Brain microvascular endothelial cell (primary cell): ENCODE measurements at places on chromosomes 7 and 10.

- no peak for DNase-seq
Measured at GRCh38 chr7:137909042-137909441, 62.3 kb upstream of the DGKI start.

GRCh38 chr10:77892021-77892739, 34.4 kb downstream of the DLG5 start:
- DNase-seq, result no peak

GRCh38 chr10:93913706-93914105, 19.9 kb downstream of the SLC35G1 start:
- DNase-seq, result no peak

- no peak for DNase-seq
Measured at GRCh38 chr10:96374639-96374984, 15.8 kb upstream of the OPALIN start.

- DNase-seq, result no peak
Measured at GRCh38 chr7:42611289-42611928, 300.5 kb downstream of the C7orf25 start.

- no peak for DNase-seq
Measured at GRCh38 chr7:131066635-131067034, 261.0 kb upstream of the MKLN1 start.

GRCh38 chr10:117217196-117217761, 20.0 kb downstream of the KCNK18 start:
- DNase-seq, result no peak

GRCh38 chr7:116236020-116236630, 25.8 kb downstream of the TES start:
- peak; percentile 47 for DNase-seq

DNA sequence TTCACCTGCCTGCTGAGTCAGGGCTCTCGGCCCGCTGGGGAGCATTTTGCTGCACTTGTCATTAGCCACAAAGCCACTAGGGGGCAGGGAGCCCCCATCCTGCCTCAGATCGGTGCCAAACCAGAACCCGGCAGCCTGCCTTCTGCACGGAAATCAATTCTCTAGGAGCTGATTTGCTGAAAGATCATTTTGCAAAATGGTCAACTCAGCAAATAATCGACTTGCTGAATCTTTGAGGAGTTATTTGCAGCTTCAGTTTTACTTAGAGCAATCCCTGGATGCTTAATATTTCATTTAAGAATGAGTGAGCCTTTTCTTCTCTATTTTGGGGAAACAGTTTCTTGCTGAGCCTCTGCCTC, 1.7 kb upstream of the GIMAP8 start:
- peak; percentile 65 for DNase-seq

GRCh38 chr10:6095810-6096570, 7.2 kb downstream of the RBM17 start:
- no peak for DNase-seq

DNA sequence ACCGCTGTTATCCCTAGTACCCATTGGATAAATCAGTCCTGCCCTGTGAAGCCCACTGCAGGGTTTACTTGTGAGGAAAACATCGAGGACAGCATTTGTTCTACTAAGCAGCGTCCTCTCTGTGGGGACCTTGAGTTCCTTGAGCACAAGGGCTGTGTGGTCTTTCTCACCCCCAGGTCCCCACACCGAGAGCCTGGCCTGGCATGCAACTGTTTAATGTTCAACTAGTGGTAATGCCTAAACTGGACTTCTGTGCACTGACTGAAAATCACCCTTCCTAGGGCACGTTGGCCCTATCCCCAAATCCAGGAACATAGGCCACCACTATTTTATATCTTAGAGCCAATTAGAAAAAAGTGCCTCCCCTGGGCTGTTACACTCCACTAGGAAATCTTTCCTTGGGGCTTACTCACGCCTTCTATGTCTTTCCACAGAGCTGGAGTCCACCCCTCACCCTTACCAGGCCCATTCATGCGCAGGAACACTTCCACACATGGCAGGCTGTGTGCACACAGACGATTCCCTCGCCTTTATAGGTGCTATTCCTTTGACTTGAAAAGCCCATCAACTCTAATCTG, 1.7 kb upstream of the TMEM213 start:
- DNase-seq, result no peak

DNA sequence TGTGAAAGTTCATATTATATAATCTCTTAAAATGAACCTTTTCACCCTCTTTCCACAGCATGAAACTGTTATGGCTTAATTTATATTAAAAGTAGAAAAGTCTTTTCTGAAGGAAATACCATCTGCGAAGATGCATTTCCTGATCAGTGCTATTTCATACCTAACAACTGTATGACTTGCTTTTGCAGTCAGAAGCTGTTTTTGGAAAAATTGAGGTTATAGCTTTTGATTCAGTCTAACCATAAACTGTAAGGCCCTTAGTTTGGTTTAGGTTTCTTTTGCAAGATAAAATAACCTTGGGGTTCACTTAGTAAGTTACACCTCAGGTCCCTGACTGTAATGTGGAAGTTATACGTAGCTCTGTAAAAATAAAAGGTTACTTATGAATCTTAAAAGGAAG, 22.7 kb upstream of the PARP12 start:
- no peak for DNase-seq

GRCh38 chr7:24587853-24588252, 14.6 kb downstream of the PALS2 start:
- DNase-seq, result no peak

DNA sequence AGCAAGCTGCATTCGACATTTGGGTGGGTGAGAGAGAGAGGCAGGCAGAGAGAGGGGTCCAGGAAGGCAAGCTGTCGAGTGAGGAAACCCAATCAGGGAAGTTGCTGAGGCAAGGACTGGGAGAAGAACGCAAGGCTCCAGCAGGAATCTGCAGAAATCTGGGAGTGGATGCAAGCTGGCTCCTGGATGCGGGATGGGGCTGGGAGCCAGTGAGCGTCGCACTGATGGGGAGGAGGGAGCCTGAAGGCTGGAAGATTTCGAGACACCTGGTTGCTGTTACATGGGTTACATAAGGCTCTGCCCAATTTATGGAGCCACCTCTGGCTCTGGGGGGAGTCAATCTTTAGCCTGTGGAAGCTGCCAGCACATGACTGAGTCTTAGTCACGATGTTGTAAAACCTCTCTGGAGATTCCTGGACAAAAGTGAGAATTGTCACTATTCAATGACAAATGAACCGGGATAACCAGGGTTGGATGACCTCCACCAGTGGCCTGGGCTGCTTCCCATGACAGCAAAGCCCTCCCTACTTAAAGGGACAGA, 51.1 kb upstream of the ADRB1 start:
- DNase-seq, result no peak

GRCh38 chr10:93462881-93463280, 19.3 kb downstream of the MYOF start:
- peak; percentile 40 for DNase-seq

- no peak for DNase-seq
Measured at GRCh38 chr10:110643653-110644597, at the start of gene RBM20. Gene RBM20 (plus strand): TSS chr10:110644336. CDS start chr10:110644455, 119 bp downstream.

DNA sequence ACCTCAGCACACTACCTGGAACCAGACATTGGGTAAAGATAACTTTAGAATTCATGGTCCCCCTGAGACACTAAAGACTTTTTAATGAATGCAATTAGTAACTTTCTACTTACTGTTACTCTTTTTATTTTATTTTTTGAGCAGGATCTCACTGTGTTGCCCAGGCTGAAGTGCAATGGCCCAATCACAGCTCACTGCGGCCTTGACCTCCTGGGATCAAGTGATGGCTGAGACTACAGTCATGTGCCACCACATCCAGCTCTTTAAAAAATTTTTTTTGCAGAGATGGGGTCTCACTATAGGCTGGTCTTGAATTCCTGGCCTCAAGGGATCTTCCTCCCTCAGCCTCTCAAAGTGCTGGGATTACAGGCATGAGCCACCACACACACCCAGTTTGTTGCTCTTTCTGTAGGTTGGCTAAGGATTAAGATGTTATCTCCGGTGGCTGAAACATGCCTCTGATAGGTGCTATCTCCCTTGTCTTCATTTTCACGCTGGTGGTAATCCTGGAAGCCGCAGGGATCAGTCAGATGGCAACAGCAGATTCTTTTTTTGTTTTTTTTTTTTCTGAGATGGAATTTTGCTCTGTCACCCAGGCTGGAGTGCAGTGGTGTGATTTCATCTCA, 128.3 kb downstream of the TCF7L2 start:
- DNase-seq, result no peak

GRCh38 chr10:9004736-9005135, 950.2 kb downstream of the GATA3 start:
- DNase-seq, result no peak

DNA sequence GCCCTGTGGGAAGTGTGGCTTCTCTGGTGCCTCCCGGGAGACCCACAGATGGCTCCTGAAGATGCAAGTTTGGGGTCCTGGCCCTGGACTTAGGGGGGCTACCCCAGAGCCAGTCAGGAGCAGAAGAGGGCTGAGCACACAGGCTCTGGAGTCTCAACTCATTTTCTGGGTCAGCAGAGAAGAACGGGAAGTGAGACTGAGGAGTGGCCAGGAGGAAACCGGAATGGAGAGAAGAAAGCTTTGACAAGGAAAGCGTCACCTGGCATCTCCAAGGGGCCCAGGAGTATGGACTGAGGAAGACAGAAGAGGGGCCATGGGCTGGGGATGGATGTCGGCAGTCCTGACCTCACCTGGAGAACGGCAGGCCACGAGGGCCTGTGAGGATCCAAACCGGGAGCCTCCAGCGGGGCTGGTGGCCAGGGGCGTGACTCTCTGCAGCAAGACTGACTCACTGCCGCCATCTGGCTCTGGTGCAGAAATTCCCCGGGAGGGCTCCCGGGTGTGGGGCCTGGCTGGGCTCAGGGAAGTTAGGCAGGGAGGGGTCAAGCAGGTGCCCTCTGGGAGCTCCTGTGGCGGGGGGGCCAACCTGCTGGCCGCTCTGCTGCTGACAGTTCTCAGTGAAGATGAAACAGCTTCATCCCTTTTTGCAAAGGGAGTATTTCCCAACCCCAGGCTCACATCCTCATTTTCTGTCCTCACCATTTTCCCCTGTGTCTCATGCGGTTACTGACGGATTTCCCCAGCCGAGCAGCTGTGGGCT, 23.6 kb downstream of the DAGLB start:
- no peak for DNase-seq

GRCh38 chr7:149839933-149840332, 1.8 kb downstream of the ZNF862 start:
- no peak for DNase-seq

DNA sequence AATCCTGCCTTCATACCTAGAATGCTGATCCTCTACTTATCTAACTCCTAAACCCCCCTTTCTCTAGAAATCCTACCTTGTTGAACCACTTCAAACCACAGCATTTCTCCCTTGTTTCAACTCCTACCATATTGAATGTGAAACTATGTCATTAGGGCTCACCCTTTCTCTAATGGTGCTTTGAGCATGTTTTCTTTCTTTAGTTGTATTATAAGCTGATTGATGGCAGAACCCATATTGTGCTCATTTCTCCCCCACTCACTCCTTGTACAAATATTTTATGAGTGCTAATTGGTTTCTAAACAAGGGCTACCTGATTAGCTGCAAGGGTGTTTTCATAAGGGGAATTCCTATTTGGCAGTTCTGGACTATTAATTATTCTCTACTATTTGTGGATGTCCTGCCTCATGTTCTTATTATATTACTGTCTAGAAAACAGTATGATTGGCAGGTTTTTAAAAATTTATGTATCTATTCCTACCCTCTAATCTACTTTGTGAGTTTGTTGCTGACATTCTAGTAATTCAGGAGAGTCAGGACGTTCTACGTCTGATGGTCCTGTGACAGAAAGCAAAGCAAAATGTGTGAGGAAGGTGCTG, 765.8 kb downstream of the KCNMA1 start:
- no peak for DNase-seq

DNA sequence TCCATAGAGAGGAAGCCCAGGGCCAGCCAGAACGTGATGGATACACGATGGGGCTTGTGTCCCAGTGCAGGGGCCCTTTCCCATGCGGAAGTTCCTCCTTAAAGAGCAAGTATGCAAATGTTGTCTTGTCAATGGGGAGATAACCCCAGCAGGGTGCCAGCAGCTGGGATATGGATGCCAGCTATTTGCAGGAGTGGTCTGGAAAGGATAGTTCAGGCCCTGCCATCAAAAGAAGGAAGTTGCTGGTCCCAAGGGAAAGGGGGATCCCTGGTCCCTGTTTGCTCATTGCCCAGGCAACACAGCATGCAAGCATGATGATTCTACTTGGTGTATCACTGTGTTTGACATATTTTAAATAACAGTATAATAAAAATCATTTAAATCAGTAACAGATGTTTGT, 73.1 kb upstream of the HECW1 start:
- no peak for DNase-seq

DNA sequence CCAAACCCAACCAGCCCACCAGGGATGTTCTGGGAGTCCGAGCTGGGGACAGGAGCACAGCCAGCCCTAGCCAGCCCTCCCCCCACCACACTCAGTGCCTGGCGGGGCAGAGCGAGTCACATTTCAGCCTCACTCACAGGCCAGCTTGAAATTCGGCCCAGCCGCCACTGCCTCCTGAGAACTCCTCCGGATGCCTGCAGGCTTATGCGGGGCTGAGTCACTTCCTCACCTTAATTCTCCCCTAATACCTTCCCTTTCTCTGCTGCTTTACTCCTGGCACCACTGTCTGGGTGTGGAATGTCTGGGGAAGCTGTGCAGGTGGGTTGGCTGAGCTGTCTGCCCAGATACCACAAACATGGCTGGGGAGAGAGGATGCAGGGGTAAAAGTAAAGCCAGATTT, 22.6 kb upstream of the DLG5 start:
- peak; percentile 42 for DNase-seq

DNA sequence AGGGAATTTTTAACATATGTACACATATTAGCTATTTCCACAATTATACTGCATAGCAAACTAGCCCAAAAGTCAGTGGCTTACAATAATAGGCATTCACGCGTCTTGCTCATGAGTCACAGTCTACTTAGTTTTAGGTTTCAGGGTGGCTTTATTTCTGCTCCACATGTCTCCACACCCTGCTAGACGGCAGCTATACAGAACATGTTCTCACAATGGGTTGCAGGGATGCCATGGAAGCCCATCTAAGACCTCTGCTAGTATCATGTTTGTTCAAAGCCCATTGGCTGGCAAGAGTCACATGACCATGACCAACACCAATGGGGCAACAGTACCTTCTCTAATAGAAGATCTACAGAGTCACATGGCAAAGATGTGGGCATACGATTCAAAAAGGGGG, 96.3 kb upstream of the NEBL start:
- DNase-seq, result peak; percentile 72
